ENCODE measurements at places on chromosomes 2 and 18.

- DNase-seq = no peak
Observed at GRCh38 chr18:7626922-7627440, 59.9 kb downstream of the PTPRM start.

DNA sequence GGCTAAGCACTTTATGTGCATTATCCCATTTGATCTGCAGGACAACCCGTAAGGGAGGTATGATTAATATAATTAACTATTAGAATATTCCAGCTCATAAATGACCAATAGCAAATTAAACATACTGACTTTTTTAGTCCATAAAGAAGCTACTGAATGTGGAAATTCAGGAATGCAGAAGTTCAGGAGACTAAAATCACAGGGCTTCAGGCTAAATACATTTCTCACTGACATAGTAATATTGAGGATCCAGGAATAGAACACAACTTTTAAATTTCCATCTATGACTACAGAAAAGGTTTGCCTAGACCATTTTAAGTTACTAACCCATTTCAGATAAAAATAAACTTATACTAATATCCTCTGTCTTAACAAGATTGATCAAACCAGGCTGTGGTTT lies 97.4 kb upstream of the CCDC195 start:
- no peak for DNase-seq

DNA sequence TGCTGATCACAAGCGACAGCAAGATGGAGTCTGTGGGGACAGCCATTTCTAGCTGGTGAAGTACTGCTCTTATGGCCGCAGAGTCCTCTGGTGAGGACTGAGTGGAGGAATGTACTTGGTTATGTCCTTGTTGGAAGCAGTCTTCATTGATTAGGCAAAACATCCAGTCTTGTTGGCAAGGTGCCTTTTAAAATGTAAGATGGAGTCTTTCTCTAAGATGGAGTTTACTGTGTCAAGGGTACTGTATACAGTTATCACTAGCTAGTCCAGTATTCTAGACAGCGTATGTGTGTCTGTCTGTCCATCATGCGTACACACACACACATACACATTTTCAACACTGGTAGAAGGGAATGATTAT lies 74.8 kb downstream of the NPAS2 start:
- no peak for DNase-seq

- no peak for DNase-seq
Observed at GRCh38 chr18:29560270-29560669, 1383.3 kb upstream of the CDH2 start.

Data from stimulated activated CD4-positive, alpha-beta T cell treated with anti-CD3 and anti-CD28 coated beads, Interleukin-15, amount 100 ng/mL, for 48 hours (primary cell).